ENCODE measurements at places on chromosomes 12 and 14.

DNA sequence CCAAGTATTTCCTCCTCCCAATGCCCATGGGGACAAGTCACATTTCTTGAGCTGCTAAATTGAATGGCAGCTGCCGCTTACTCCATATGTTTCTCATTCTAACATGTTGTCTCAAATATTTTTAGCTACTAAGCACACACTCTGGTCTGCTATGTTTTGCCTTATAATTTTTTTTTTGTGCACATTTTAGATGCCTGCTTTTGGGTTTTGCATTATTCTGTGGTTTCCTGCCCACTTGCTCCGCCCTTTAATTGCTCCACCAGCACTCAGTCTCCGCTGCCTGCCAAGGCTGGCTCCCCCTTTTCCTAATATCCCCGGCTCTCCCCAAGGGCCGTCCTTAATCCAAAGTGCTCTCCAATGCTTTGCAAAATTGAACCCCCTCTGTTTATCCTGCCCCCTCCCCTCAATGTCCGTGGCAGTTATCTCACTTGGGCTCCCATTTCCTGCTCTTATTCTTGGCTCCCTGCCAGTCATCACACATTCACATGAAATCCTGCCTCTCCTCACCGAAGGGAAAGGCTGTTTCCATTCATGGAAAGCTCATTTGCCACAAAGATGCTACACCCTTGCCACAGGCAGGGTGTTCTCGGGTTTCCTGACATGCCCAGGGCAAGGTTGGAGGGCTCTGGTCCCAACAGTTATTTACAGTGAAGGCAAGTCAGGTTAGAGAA lies 79.4 kb downstream of the C12orf75 start:
- no peak for DNase-seq

GRCh38 chr12:46100551-46101484 lies 110.4 kb upstream of the SCAF11 start:
- no peak for DNase-seq

DNA sequence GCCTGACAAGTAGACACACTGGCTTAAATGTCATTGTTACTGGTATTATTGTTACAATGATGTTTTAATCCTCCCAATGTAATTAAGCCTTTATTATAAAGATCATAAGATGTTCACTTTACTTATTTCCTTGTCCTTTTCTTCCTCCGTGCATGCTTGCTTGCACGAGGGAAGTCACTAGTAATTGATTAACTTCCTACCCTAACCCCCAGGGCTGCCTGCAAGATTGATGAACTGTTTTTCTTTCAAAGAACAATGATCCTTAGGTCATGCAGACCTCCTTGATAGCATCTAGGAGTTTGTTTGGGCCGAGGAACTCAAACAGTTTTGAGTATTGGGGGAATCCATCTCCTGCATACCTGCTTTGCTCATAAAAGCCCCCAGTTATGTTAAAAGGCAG lies 43.0 kb downstream of the GLRX5 start:
- DNase-seq = no peak

GRCh38 chr12:7005311-7005710 lies 13.0 kb downstream of the LPCAT3 start:
- no peak for DNase-seq

GRCh38 chr14:32136027-32136825 lies 59.1 kb downstream of the ARHGAP5 start:
- no peak for DNase-seq

DNA sequence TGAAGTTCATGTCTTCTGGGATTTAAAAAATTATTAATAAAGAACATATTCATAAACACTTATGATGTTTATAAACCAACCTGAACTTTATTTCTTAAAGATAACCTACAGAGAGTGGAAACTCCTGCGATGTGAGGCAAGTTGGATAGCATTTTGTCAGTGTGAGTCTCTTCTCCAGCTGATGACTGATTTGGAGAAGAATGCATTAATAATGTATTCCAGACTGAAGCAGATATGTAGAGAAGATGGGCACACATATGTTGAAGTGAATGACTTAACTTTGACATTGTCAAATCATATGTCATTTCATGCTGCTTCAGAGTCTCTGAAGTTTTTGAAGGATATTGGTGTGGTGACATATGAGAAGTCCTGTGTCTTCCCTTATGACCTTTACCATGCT lies 7.3 kb downstream of the HELB start:
- no peak for DNase-seq

GRCh38 chr12:7937833-7938506 lies 2.0 kb upstream of the SLC2A3 start:
- DNase-seq = no peak

- no peak for DNase-seq
Measured at GRCh38 chr12:15520844-15521243, 198.5 kb downstream of the PTPRO start.

- DNase-seq = no peak
Measured at GRCh38 chr12:132154341-132154761, 10.1 kb downstream of the NOC4L start.

DNA sequence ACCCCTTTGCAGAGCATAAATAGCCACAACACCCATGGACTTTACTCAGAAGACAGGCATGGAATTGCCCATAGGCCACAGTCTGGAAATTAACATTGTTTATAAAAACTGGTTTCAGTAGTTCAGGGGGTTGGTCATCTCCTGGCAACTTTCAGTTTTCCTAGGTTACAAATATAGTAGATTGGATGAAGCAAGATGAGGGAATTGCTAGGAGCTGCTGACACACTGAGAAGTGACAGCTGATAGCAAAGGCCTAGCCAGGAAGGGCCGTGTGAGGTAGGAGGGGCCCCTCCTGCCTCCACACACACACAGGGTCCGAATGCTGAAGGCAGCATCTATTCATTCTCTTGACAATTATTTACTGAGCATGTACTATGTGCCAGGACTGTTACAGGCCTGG lies 8.3 kb downstream of the GALNT16 start:
- no peak for DNase-seq

DNA sequence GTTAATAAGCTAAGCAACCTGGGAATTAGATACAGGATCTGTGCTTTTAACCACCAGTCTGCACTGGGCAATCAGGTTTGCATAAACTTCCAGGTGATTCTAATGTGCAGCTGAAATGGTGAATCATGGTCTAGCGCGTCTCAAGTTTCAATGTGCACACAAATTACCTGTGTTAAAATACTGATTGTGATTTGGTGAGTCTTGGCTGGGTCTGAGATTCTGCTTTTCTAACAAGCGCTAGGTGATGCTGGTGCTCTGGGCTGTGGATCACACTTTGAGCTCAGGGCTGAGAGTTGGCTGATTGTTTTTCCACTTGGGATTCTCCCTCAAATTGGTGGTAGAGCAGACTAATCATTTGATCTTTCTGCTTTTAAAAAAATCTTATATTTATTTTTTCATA lies 124.8 kb downstream of the C12orf75 start:
- DNase-seq = no peak

DNA sequence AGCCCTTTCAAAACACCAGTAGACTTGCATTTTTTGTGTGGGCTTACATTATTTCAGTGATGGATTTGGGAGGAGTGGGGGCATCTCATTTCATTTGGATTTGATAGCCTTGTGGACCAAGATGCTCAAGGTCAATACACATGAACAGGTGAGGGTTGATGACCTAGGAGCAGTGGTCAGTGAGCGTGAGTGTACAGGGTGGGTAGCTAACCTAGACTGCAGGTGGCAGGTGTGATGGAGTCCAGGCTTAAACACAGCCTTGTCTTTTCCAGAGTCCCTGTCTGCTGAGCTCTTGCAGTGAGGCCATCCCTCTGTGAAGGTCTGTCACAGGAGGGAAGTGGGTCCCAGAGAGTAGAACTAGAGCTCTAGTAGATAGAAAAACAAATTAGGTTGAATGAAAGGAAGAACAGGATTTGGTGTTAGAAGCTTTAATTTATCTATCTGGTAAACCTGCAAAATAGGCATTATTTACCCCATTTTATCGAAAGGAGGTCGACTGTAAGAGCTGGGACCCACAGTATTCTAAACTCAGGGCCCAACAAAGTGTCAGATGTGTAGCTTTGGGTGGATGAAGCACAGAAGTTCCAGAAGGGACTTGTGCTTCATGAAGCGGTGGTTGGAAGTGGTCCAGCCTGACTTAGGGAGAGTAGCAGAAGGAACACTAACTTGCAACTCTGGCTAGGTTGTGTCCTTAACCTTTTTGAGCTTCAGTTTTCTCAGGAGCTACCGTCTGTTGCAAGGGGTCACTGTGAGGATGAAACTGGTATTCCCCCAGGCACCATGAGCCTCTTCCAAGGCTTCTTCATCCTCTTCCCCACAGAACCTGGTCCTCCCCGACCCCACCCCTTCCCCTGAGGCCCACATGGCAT lies 18.2 kb downstream of the RPS6KL1 start:
- DNase-seq = no peak

GRCh38 chr12:18690653-18691052 lies 47.2 kb downstream of the PLCZ1 start:
- DNase-seq = no peak

GRCh38 chr14:34965912-34966311 lies 16.9 kb upstream of the SRP54 start:
- no peak for DNase-seq

DNA sequence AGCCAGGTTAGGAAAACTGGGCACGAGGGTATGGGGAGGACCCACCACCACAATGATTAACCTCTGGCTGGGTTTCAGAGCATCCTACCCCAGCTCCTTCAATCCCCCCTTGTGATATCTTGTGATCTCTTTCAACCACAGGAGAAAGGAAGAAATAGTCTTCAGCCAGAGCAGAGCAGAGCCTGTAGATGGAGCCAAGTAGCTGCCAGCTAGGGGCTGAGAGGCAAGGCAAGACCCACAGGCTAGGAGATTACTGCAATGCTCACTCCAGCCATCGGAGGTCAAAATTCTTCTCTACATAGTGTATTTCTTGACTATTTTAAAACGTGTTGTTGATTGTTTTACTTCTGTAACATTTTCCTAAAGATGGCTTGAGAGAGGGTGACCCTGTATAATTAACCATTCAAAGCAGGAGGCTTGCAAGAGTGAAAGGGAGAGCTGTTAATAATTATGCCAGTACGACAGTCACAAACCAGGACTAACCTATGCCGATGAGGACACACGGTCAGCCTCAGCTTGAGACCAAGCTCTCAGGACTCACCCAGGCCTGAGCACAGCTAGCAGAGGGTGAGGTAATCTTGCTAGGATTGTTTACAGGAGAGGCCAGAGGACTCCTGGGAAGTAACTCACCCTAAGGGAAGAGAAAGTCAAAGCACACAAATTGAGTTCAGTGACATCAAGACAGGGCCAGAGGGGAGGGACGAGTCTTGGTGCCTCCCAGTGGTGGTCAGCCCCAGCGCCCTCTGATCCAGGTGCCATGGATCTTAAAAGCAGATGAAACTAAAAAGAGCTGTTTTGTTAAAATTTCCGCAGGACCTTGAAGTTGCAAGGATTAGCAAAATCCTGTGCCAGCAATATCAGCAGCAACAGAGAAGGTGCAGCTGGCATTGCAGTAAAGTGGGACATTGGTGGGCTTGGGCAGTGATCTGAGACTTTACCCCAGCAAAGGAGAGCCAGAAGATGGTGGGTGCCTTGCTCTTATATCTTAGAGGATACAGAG lies 29.8 kb upstream of the CDKN3 start:
- no peak for DNase-seq

DNA sequence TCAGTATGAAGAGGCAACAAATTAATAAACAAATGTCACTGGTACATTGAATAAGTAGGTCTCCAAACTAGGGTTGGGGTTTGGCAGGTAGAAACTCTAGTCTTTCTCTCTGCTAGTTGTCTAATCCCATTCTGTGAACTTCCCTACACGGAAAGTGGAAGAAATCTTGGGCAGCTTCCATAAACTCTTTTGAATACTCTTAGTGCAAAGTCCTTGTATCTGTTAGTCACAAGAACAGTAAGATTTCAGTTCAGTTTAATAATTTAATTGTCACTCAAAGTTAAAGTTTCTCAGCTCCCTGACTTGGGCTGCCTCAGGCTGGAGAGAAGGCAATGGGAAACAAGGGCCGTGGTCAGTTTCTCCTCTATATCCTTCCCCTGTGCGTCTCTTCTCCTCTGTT lies 135.4 kb upstream of the MDM1 start:
- DNase-seq = no peak

GRCh38 chr12:18828987-18829386 lies 91.1 kb downstream of the CAPZA3 start:
- no peak for DNase-seq

- DNase-seq = no peak
Measured at GRCh38 chr12:26264215-26264838, 69.0 kb downstream of the SSPN start.

DNA sequence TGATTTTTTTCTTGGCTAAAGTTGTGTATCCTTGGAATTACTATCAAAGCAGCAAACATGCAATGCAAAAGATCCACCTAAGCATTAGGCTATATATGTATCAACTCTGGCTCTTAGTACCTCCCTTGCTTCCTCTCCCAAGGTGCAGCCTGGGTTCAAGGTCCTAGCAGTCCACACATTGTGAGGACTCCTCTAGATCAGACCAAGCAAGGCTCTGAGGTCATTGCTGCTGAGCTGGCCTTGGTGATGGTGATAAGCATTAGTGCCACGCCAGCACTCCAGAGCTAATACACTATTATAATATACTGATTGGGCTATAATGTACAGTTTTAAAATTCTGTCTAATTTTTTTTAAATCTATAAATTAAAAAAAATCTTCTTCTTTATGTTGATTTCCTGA lies 196.9 kb upstream of the BTG1 start:
- DNase-seq = no peak

GRCh38 chr12:70557583-70558191 lies 79.5 kb downstream of the PTPRB start:
- no peak for DNase-seq

DNA sequence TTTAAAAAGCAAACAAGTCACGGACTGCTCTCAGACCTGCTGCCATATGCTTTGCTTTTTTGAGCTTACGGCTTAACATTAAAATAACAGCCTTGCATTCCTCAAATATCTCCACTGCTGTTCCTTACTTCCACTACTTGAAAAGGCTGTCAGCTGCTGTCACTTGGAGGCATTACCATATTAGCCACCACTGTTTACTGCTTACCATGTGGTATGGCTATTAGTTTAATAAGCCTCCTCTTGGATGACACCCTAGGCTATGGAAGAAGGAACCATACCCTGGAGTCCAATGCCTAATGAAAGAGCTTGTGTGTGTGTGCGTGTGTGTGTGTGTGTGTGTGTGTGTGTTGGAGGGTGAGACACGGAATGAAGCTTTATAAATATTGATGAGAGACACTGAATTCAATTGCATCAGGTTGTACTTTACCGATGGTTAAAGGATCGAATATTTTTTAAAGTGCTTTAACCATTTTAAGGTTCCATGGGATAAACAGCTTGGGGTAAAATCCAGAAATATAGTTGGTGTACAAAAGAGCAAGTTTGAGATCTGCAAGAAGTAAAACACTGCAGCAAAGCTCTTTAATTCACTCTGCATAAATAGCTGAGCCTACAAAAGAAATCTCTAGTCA lies 174.5 kb downstream of the TTC7B start:
- no peak for DNase-seq

GRCh38 chr12:34595749-34596733 lies 573.7 kb downstream of the ALG10 start:
- no peak for DNase-seq

DNA sequence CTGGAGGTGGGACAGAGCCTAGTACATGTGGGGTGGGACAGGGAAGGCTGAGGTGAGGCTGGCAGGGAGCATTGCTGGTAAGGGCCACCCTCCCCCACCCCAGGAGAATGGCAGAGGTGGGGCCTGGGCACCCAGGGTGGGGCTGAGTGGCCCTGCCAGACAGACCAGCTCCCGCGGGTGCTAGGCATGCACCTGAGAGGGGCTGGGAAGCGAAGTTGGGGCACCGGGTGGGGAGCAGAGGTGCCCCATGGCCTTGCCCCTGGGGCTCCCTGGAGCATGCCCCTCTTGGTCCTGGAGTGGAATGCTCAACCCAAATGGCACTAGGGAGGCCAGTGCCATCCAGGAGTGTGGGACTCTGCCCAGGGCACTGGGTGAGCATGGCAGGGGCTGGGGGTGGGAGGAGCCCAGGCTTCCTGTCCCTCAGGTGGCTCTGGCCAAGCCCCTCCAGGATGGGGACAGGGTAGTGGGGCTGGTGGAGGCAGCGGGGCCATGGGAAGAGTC lies 1.3 kb downstream of the TNFAIP2 start:
- DNase-seq = no peak

Measured in stimulated activated naive B cell treated with anti-CD40 and anti-IgM and Interleukin-4, amounts not matched to agents 10 μg/mL and 1 μg/mL and 100 μg/mL, for 72 hours (primary cell).